ENCODE measurements at places on chromosomes 1 and 21.

DNA sequence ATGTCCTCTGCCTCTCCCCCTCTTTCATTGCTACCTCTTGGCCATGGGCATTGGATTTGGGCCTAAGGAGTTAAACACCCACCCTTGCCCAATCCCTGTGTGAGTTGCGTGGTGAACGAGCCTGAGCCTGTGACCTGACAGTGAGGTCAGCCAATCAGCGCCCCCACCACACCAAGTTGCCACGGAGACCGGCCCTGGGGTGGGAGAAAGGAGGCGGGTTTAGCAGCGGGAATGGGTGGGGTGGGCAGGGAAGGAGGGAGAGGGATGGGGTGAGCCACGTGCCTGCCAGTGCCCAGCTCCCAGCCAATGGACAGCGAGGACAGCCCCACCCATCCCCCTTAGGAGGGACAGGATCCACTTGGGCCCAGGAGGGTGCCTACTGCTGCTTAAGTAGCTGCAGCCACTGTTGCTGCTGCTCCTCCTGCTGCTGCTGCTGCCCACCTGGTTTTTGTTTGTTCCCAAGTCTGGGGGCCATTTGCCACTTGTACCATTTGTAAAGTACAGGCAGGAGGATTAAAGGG lies 9.5 kb downstream of the ZBTB7B start:
- no peak for DNase-seq

GRCh38 chr21:31235671-31236450 lies 108.2 kb downstream of the TIAM1 start:
- no peak for DNase-seq

DNA sequence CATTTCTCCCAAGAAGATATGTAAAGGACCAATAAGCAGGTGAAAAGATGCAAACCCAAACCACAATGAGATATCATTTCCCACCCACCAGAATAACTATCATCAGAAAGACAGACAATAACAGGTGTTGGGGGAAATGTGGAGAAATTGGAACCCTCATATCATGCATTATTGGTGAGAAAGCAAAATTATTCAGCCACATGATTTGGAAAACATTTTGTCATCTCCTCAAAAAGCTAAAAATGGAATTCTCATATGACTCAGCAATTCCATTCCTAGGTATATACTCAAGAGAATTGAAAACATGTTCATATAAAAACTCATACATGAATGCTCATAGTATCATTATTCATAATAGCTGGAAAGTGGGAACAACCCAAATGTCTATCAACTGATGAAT lies 25.1 kb upstream of the RNF186 start:
- DNase-seq, result no peak

DNA sequence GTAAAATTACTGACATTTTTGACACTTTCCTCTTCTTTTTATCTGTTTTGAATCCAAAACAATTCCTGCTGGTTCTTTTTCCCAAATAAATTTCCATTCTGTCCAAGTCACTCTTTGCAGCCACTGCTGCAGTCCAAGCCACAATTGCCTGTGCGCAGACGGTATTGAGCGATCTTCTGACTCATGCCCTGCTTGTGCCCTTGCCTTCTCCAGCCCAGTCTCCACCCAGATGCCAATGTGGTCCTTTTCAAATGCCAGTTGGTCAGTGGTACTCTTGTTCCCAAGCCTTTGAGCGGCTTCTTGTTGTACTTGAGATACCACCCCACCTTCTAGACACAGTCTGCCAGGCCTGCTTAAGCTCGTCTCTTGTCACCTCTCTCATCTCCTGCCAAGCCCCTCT lies 78.9 kb downstream of the CAMTA1 start:
- DNase-seq, result no peak

DNA sequence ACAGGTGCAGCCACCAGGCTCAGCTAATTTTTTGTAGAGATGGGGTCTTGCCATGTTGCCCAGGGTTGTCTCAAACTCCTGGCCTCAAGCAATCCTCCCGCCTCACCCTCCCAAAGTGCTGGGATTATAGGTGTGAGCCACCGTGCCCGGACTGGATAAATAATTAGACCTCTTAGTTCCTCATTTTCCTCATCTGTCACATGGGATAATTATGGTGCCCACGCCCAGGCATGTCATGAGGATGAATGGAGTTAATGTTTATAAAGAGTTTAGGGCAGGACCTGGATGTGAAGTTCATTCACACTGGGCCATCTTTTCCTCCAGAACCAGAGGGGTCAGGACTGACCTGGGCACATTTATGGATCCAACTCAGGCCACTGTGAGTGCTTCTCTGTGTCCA lies 23.7 kb downstream of the PADI3 start:
- DNase-seq, result no peak

GRCh38 chr1:116699605-116700004 lies 32.1 kb upstream of the IGSF3 start:
- no peak for DNase-seq

DNA sequence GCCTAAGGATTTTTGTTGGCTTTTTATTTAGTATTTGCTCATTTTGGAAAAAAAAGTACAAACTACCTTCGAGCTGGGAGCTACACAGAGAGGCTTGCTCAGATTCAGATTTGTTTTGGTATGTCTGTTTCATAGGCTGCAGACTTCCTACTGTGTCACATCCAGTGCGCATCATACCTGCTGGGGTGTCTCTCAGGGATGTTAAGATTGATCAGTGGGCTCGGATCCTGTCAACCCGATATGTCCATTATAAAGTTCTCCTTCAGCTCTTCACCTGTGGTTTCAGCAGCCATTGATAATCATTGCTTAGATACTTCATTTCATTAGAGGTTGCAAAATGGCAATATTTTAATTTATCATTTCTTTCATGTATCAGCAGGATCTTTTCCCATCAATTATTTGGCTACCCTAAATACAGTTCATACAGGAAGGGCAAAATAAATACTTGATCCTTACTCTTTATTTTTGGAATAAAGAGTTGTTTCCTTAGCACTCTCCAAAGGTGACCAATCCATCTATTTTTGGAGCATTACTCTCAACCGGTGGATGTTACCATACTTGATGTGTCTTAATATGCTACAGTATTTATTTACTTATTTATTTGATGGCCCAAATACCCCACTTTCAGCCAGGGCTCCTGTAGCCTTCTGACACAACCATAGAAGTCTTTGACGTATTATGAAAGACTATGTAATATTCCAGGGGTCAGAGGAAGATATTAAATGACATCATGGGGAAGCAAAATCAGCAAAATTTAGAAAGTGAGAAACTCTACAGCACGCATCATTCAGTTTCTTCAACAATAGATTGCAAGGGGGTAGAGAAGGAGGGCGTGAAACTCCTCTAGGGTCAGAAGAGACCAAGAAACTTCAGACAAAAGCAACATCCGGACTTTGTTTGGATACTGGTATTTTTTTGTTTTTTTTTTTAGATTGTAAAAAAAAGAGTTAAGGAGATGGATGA lies 55.3 kb upstream of the HNRNPU start:
- no peak for DNase-seq

DNA sequence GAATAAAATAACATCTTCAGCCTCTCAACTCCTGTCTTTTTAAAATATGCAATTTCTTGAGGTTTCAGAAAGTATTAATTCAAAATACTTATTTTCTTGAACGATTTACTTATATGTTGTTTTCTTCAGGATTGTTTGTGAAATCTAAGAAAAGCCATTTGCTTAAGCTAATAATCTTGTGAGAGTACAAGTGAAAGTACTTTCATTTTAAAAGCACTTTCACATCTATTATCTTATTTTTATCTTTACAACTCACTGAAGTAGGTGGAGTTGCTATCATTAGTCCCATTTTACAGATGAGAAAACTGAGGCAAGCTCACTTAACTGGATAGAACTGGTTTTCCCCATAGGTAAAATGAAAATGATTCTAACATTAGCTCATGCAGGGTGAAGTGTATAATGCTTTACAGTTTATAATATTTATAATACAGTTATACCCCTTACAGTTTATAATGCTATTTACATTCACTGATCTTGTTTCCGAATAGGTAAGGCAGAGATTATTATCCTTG lies 4.7 kb upstream of the PLPP3 start:
- DNase-seq, result no peak

- DNase-seq, result no peak
Observed at GRCh38 chr1:94068999-94069918, 51.7 kb downstream of the ABCA4 start.

DNA sequence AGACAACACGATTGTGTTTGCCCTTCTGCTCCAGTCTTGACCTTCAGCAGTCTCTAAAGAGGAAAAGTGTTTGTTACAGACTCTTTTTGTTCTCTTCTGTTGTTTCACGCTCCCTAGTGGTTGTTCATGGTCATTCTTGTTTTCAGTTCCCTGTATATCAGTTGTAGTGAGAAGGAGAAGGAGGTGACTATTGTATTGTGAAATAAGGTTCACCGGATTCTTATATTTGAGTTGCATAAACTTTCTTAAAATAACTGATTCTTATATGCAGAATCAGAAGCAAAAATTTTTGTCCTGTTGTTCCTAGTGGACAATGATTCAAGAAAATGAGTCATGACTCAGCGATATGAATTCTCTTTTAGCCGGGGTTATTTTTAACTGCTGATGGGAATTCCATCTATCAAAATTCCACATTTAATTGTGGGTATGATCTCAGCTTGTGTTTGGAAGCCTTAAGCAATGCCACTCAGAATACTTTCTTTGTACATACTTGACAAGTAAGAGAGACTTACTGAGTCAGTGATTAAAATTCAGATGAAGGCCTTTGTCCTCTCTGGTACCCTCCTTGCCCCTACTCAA lies 152.2 kb downstream of the CLEC20A start:
- no peak for DNase-seq

DNA sequence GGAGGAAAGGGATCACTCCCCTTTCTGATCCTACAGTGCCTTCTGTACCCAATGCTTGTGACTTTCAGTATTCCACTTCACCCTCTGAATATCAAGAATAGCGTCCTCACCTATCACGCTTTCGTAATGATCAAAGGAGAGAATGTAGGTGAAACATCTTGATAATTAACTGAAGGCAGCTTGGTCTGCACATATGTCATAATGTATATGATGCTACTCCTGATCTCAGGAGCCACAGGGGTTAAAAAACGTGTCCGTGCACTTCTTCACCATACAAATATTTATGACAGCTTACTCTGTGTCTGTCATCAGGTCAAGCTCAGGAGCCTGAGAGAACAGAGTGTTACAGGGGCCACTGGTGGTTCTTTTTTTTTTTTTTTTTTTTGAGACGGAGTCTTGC lies 1.2 kb upstream of the PIK3C2B start:
- peak; percentile 62 for DNase-seq

DNA sequence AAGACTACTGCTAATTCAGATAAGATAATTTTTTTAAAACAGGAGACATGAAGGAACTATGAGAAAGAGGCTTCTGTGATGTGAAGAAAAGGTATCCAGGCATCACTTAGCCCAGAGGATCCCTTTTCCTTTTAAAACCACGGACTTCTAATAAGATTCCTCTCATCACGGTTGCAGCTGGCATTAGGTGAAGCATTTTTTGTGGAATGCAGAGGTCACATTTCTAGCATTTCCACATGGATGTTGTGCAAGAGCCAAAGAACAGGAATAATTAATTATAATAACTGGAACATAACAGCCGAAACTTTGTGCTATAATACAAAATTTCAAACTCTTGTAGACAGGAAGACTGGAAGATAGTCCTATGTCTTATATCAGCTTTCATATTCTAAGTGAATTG lies 27.6 kb downstream of the CYP2J2 start:
- no peak for DNase-seq

DNA sequence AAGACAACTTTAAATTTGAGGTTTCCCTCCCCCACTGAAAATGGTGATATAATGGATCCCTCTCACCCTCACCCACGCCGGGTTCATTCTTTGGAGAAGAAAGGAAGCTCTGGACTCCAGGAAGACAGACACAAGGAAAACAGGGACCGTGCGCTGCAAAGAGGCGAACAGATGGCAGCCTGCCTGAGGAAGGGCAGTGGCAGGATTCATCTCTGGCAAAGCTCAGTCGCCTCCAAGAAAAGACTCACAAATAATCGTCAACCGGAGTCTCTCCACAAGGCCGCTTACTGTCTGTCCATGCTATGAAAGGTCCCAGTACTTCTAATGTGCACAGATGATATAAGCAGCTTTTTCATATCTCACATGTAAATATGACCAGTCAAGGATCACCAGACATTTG lies 110.3 kb downstream of the TIAM1 start:
- DNase-seq, result no peak

- no peak for DNase-seq
Observed at GRCh38 chr1:35565742-35566133, 7.4 kb upstream of the TFAP2E start.

DNA sequence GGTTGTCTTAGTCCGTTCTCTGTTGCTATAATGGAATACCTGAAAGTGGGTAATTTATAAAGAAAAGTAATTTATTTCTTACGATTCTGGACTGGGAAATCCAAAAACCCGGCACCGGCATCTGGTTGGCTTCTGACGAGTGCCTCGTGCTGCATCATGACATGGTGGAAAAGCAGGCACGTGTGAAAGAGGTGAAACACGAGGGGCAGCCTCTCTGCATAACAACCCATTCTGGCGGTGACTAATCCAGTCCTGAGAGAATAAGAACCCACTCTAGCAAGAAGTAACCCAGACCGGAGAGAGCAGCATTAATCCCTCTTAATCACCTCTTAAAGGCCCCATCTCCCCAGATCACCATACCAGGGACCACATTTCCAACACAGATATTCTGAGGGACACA lies 2.7 kb upstream of the EDEM3 start:
- DNase-seq, result no peak

- DNase-seq, result no peak
Observed at GRCh38 chr1:37673920-37674319, 18.4 kb upstream of the CDCA8 start.

DNA sequence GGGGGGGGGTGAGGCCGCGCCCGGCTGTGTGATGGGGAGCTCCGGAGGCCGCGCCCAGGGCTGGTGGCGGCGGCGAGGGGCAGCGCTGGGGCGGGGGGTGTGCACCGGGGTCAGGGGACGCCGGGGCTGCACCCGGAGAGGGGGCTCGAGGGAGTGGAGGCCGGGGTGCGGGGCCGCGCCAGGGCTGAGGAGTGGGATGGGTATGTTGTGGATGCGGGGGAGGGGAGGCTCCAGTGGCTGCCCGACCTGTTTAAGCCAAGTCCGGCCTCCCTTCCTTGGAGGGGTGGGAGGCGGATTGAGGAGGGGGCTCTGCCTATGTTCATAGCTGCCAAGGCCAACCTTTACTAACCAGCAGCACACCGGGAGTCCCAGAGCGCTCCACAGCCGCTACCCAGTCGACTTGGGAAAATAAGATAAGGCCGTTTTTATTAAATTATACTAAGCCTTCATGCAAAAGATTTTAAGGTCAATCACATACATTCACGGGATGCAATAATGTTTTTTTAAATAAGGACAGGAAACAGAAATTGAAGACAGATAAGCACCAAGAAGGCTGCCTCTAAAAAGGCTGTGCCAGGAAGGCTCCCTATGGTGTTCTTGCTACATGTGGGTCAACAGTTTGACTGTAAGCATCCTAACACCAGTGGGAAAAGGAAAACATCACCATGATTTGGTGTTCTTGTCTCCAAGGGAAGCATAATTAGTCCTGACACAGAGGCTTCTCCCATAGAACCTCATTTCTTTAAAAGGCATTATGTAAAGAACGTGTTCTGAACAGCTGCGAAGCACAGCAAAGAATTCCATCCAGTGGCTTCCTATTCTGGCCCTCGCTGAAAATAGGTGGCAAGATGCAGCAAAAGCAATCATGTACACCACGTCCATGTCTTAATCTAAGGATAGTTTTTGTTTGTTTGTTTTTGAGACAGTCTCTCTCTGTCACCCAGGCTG lies 626 bp upstream of the HLCS start:
- peak; percentile 26 for DNase-seq

- DNase-seq, result no peak
Observed at GRCh38 chr1:26015358-26015757, 6.2 kb upstream of the EXTL1 start.

GRCh38 chr1:197776351-197777105 lies 1.2 kb upstream of the DENND1B start:
- DNase-seq, result peak; percentile 50

GRCh38 chr1:211339631-211340041 lies 13.0 kb downstream of the TRAF5 start:
- DNase-seq, result peak; percentile 49

All from B cell (primary cell).